H1 (cell line): ENCODE measurements at places on chromosomes 6 and 20. TPM values are rescaled to one million over a fixed set of nuclear protein-coding genes. Genes with fewer than 3 reads are reported as not detected.

GRM4 gene
- 19.6 and 24.2 TPM in 2 replicates for polyA plus RNA-seq

PPP1R11 gene
- 28.0 and 32.8 TPM in 2 replicates for polyA plus RNA-seq

TMEM30A gene
- 10.5 TPM in 2 replicates for polyA plus RNA-seq

ZC3H12D gene
- 0.05 TPM in 2 replicates for polyA plus RNA-seq

TBPL1 gene
- polyA plus RNA-seq = 19.5 and 32.5 TPM in 2 replicates

WFDC10B gene
- polyA plus RNA-seq = 0.21 and 0.36 TPM in 2 replicates

RBM24 gene
- polyA plus RNA-seq = 2.6 and 3.2 TPM in 2 replicates

SLC22A16 gene
- not detected in 2 replicates for polyA plus RNA-seq

FBXO30 gene
- 2.5 and 3.9 TPM in 2 replicates for polyA plus RNA-seq

SUMO4 gene
- 0.09 TPM in 1 of 2 replicates, not detected in the other for polyA plus RNA-seq

TCF15 gene
- polyA plus RNA-seq = 3.7 and 4.4 TPM in 2 replicates

NOX3 gene
- not detected in 2 replicates for polyA plus RNA-seq

C6orf58 gene
- not detected in 2 replicates for polyA plus RNA-seq

IL20RA gene
- 1.2 and 1.3 TPM in 2 replicates for polyA plus RNA-seq

C20orf141 gene
- polyA plus RNA-seq = not detected in 2 replicates

FAM83D gene
- 47.2 and 60.9 TPM in 2 replicates for polyA plus RNA-seq

EEF1A2 gene
- 7.4 and 17.5 TPM in 2 replicates for polyA plus RNA-seq

LCA5 gene
- 0.16 and 0.44 TPM in 2 replicates for polyA plus RNA-seq
